Activated naive CD8-positive, alpha-beta T cell treated with anti-CD3 and anti-CD28 coated beads, Interleukin-2, amount 50 U/mL, for 24 hours (primary cell): ENCODE measurements at places on chromosomes 3 and 15.

DNA sequence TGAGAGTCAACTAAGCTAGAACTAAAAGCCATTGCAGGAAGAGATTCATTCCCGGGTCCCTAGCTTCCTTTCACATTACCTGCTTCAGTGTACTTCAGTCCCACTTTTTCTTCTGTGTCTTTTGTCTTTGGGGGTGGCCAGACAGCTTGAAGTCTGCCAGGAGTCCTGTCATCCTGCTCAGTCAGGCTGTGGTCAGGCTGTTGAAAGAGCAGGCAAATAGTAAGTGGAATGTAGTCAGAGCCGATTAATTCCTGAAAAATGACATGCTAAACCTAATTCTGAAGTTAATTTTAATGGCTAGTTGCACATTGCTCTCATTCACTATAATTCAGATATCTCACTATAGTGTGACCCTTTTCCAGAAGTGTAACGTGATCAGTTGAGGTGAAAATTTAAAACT is 129.6 kb downstream of the FMN1 start:
- H3K4me1 ChIP-seq: peaks cover 14% of the 10 kb centered on the region
- H3K27me3 ChIP-seq: peaks cover 29% of the 10 kb centered on the region
- H3K4me3 ChIP-seq: no peak overlapping the region
- H3K27ac ChIP-seq: no peak overlapping the region

- peaks cover 4% of the 10 kb centered on the region for H3K27me3 ChIP-seq
- no peak overlapping the region for H3K4me3 ChIP-seq
- no peaks in the 10 kb centered on the region for H3K36me3 ChIP-seq
Observed at GRCh38 chr3:122977746-122978466, 49.7 kb downstream of the SEMA5B start.

- peaks cover 3% of the 10 kb centered on the region for H3K4me1 ChIP-seq
- no peak overlapping the region for H3K27ac ChIP-seq
- H3K4me3 ChIP-seq: no peak overlapping the region
- DNase-seq: no peak
- peaks cover 8% of the 10 kb centered on the region for H3K27me3 ChIP-seq
Observed at GRCh38 chr15:100718075-100718980, 115.9 kb downstream of the ASB7 start.

GRCh38 chr15:89976246-89976600 is 24.9 kb upstream of the ZNF710 start:
- no peak overlapping the region for H3K4me3 ChIP-seq
- H3K27ac ChIP-seq: no peak overlapping the region
- H3K27me3 ChIP-seq: no peaks in the 10 kb centered on the region
- peaks cover 4% of the 10 kb centered on the region for H3K4me1 ChIP-seq
- no peaks in the 10 kb centered on the region for H3K36me3 ChIP-seq

GRCh38 chr15:98977441-98977840 is 30.2 kb downstream of the PGPEP1L start:
- no peak for DNase-seq
- H3K36me3 ChIP-seq: no peaks in the 10 kb centered on the region
- no peaks in the 10 kb centered on the region for H3K4me1 ChIP-seq
- no peak overlapping the region for H3K4me3 ChIP-seq

DNA sequence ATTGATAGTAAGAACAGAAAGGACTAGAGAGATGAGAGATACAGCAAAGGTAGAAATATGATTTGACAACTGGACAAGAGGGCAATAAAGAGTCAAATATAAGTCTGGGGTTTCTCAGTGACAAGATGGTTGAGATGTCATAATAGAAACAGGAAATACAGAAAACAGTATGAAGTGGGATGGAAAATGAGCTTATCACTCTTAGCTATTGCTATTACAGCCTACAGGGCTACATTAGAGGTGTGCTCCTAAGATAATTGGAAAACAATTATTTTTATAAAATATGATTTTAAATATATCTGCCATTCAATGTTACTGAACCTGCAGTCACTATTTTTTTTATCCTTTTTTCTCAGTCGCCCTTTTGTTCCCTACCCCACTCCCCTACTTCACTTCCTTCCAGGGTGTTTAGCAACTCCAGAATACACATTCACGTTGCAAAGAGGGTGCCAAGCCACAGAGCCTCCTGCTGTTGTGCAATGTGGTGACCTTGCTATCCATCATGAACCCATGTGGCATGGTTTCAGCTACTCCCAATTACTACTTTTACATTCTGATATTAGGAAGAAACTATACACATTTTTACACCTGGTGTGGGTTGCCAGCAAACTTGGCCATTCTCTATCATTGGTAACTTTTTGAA is 6.0 kb downstream of the NRG4 start:
- DNase-seq: no peak
- peaks cover 31% of the 10 kb centered on the region for H3K27me3 ChIP-seq
- no peaks in the 10 kb centered on the region for H3K36me3 ChIP-seq

GRCh38 chr15:68205954-68206539 is 915 bp upstream of the CALML4 start:
- H3K27ac ChIP-seq: no peak overlapping the region
- H3K4me1 ChIP-seq: peaks cover 15% of the 10 kb centered on the region
- H3K4me3 ChIP-seq: no peak overlapping the region
- DNase-seq: no peak
- no peaks in the 10 kb centered on the region for H3K27me3 ChIP-seq
- H3K36me3 ChIP-seq: peaks cover 1% of the 10 kb centered on the region

GRCh38 chr3:110542552-110543150 is 529.0 kb upstream of the NECTIN3 start:
- no peaks in the 10 kb centered on the region for H3K4me1 ChIP-seq
- H3K36me3 ChIP-seq: no peaks in the 10 kb centered on the region
- H3K27me3 ChIP-seq: no peaks in the 10 kb centered on the region
- no peak overlapping the region for H3K27ac ChIP-seq
- DNase-seq: no peak
- no peak overlapping the region for H3K4me3 ChIP-seq

- no peaks in the 10 kb centered on the region for H3K36me3 ChIP-seq
- H3K4me1 ChIP-seq: peaks cover 41% of the 10 kb centered on the region
- no peak overlapping the region for H3K27ac ChIP-seq
- DNase-seq: no peak
Observed at GRCh38 chr3:30738605-30739004, 132.2 kb downstream of the TGFBR2 start.

- no peak for DNase-seq
- H3K36me3 ChIP-seq: peaks cover 23% of the 10 kb centered on the region
- H3K27me3 ChIP-seq: no peaks in the 10 kb centered on the region
- no peak overlapping the region for H3K4me3 ChIP-seq
Observed at GRCh38 chr3:4432259-4432658, 34.8 kb downstream of the SUMF1 start.

DNA sequence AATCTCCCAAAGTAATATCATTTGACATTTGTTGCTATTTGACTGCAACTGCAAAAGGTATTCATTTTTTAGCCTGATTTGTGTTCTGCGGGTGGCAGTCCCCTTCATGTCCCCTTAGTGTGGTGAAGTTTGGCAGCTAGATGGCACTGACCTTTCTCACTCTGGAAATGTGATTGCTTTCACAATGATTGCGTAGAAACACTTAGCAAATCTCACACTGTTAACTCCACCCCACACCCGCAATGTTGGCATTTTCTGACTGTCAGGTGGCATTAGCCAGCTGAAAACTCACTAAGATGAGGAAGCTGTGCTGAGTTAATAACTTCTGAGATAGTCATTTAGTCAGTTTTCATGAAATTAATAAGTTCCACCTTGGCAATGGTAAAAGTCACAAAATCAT is 76.9 kb downstream of the TRIM69 start:
- H3K4me1 ChIP-seq: peaks cover 7% of the 10 kb centered on the region
- H3K27me3 ChIP-seq: peaks cover 7% of the 10 kb centered on the region
- no peak overlapping the region for H3K27ac ChIP-seq
- no peak for DNase-seq

DNA sequence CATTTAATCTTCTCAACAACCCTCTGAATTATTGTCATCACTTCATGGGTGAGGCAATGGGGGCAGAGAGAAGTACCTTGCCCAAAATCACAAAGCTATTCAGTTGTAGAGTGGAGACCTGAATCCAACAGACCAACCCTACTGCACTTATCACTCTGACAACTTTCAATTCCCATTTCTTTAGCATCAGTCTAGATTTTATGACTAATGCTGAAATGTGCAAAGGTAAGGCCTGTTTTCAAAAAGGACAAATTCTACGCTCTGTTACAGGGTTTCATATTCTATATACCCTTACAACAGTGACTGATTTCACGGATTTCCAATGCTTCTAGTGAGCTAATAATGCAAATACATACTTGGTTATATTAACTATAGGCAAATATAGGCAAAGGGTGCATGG is 286.0 kb downstream of the ADAMTS17 start:
- no peaks in the 10 kb centered on the region for H3K4me1 ChIP-seq
- DNase-seq: no peak
- no peak overlapping the region for H3K27ac ChIP-seq

- no peaks in the 10 kb centered on the region for H3K27me3 ChIP-seq
- no peaks in the 10 kb centered on the region for H3K36me3 ChIP-seq
- H3K4me1 ChIP-seq: no peaks in the 10 kb centered on the region
- H3K27ac ChIP-seq: no peak overlapping the region
Observed at GRCh38 chr3:79329154-79329553, 438.6 kb downstream of the ROBO1 start.

DNA sequence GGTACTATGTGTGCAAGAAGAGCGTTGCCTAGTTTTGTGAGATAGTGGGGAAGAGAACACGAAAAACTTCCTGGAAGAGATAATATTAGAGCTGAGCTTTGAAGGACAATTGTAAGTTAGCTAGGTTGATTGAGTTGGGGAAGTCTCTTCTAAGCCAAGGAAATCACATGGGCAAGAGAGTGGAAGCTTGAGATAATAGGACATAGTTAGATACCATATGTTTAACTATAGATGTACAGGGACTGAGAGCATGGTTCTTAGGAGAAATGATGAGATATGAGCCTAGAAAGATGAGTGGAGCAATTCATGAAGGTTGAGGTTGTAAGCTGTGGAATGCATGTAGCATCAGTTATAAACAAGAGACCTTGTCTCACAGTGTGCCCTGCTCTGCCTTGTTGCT is 30.1 kb upstream of the AQP9 start:
- H3K36me3 ChIP-seq: no peaks in the 10 kb centered on the region
- H3K4me1 ChIP-seq: no peaks in the 10 kb centered on the region
- no peak overlapping the region for H3K4me3 ChIP-seq
- no peak overlapping the region for H3K27ac ChIP-seq
- DNase-seq: no peak

DNA sequence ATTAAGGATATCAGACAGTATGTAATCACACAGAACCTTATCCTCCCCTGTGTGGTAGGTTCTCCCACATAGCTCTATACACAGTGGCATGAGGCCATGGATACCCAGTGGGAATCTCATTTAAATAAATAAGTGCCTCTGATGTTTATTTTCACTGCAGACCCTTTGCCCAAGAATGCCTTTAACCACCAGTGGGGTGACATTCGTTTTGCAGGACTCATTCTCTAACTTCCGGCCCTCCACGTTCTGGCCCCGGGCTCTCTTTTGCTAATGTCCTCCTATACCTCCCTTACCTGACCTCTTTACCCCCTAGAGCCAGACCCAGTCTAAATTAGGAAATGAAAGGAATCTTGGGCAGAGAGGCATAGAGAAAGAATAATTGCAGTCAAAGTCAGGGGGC is 8.3 kb downstream of the CCDC80 start:
- H3K27ac ChIP-seq: no peak overlapping the region
- no peak for DNase-seq
- H3K27me3 ChIP-seq: no peaks in the 10 kb centered on the region
- no peaks in the 10 kb centered on the region for H3K36me3 ChIP-seq
- no peak overlapping the region for H3K4me3 ChIP-seq

DNA sequence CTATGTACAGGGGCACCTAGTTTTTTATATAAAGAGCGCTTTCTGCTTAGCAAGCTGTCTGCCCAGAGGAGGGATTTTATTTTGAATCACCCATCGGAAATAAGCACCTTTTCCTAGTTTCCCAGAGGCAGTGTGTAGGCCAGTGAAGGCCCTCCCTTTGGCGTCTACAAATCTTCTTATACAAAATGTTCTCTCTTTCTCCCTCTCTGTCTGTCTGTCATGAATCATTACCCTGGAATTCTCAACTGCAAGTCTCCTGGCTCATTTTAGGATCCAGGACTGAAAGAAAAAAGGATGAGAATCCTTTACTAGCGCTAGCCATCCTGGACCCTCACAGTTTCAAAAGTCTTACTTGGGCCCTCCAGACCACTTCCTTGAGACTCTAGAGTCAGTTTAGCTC is 728.1 kb downstream of the OTOL1 start:
- no peaks in the 10 kb centered on the region for H3K36me3 ChIP-seq
- no peaks in the 10 kb centered on the region for H3K4me1 ChIP-seq
- no peak overlapping the region for H3K27ac ChIP-seq
- H3K4me3 ChIP-seq: no peak overlapping the region
- DNase-seq: no peak

DNA sequence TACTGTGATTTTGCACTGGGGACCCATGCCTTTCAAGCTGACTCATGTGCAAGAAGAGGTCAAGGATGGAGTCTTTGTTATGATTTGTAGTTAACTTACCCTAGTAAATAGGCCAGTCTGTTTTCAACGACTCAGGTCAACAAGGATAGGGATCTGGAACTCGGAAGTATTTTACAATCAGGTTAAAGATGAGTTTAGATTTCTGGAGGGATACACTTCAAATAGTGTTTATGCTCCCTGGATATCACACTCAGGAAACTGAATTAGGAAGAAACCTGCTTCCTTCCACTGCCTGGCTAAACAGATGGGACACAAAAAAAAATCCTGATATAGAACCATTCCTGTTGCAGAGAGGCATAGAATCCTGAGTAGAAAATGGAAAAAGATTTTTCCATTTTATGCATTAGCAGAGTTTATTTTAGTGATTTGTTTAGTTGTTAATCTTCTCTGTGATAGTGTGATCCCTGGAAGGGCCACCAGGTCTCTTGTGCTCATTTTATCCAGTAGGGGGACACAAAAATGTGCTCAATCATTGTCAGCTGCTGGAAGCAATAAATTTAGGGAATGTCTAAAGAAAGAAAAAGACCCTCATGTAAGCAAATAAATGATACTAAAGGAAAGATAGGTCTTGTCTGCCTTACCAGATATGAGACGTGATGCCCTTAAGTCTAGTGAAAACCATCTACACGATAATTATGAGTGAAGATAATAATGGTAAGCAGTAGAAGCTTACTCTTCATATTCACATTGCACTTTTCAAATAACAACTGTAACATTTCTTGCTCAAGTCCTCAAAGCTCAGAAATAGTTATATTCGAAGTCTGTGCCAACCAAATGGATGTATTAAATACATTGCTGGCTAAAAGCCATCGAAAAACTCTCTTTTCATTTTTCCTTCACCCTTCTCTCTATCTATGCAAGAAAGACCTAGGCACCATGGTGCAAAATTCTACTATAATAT is 452.1 kb upstream of the KCNMB2 start:
- H3K27me3 ChIP-seq: no peaks in the 10 kb centered on the region
- no peak overlapping the region for H3K4me3 ChIP-seq
- H3K4me1 ChIP-seq: peaks cover 43% of the 10 kb centered on the region

- no peak overlapping the region for H3K27ac ChIP-seq
- H3K27me3 ChIP-seq: peaks cover 4% of the 10 kb centered on the region
- H3K4me1 ChIP-seq: no peaks in the 10 kb centered on the region
- H3K4me3 ChIP-seq: no peak overlapping the region
- no peaks in the 10 kb centered on the region for H3K36me3 ChIP-seq
Observed at GRCh38 chr3:62615258-62615849, 242.0 kb upstream of the FEZF2 start.

DNA sequence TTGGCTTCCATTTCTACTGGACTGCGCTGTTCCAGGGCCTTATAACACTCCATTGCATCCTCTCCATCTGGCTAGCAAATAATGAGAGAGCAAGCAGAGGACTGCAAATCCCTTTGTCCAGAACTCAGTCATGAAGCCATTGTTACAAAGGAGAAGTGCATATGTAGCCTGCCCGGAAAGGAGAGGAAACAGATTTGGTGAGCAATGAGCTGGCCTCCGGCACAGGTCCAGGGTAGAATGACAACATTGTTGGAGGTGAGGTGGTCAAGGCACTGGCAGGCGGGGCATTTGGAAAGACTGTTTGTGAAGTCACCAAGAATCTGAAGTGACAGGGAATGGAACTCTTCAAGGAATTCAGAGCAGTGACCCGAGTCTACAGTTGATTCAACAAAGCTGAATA is 25.0 kb upstream of the ATP1B3 start:
- peaks cover 4% of the 10 kb centered on the region for H3K27me3 ChIP-seq
- no peak overlapping the region for H3K4me3 ChIP-seq
- no peak for DNase-seq
- no peaks in the 10 kb centered on the region for H3K36me3 ChIP-seq
